ENCODE measurements at places on chromosomes 4 and X.

- no peak for DNase-seq
These were observed 68.5 kb downstream of the GAB1 start for GRCh38 chr4:143405075-143405730.

DNA sequence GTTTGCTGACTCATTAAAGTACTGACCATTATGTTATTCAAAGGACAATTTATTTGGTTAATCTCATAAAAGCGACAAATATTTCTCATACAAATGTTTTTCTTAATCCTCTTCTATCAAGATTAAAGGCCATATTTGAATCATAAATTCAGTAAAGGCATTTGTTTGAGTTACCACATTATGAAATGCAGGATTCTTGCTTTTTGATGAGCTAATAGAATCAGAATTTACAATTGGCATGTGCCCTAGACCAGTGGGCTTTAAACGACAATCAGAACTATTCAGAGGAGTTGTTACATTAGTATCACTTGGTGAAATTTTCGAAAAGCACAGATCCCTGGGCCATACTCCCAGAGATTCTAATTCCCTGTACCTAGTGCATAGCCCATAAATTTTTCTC lies 55.3 kb downstream of the KLHL4 start:
- no peak for DNase-seq

DNA sequence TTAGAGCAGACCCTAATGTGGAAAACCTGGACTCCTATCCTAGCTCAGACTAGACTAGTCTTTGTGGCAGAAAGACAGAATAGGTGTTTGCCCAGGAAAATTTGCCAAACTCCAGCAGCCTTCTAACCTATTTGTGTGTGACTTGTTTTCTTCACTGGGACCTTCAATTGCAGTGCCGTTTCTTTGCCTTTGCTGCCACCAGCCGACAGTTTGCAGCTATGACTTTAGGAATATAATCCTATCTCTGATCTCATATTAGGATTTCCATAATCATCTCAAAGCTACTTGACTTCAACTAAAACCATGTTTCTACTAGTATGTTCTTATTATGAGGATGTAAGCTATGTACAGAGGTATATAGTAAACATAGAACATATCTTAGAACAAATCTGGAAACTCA lies 60.2 kb upstream of the PGAM4 start:
- DNase-seq, result peak; percentile 40

- no peak for DNase-seq
These were observed 68.7 kb downstream of the MGST2 start for GRCh38 chr4:139734201-139734874.

DNA sequence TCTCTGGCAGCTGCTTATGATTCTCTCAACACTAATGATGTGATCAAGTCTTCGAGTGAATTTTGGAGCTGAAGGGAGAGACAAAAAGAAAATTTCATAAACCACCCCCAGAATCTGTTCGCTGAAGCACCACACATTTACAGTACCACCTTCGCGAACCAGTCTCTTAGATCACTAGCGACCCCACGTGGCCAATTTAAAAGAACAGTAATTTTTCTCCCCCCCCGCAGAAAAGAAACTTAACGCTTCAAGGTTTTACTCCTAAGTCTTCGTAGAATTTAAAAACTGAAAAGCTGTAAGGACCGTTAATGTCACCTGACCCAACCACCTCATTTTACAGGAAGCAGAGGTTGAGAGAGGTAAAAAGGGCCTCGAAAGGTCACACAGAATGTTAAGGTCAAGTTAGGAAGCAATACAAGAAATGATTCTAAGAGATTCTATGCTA lies 187.5 kb downstream of the QDPR start:
- peak; percentile 57 for DNase-seq

DNA sequence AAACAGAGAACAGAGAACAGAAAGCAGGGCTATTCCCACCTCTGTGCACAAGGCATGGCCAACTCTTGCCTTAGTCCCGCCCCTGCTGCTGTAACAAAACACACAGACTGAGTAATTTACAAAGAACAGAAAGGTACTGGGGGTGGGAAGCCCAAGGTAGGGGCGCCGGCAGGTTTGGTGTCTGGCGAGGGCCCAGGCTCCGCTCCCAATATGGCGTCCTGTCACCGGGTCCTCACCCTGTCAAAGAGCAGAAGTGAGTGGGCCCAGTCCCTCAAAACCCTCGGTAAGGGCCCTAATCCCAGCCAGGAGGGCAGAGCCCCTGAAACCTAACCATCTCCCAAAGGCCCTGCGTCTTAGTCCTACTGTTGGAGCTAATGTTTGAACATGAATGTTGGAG lies 71.0 kb downstream of the FAM53A start:
- no peak for DNase-seq

- DNase-seq, result no peak
These were observed 109.9 kb upstream of the NAP1L5 start for GRCh38 chr4:88807499-88807898.

Data from activated CD8-positive, alpha-beta memory T cell treated with anti-CD3 and anti-CD28 coated beads, Interleukin-2, amount 10 ng/mL, durations not matched to agents 7 days and 5 days (primary cell).